ENCODE measurements at places on chromosomes 2 and 18.

DNA sequence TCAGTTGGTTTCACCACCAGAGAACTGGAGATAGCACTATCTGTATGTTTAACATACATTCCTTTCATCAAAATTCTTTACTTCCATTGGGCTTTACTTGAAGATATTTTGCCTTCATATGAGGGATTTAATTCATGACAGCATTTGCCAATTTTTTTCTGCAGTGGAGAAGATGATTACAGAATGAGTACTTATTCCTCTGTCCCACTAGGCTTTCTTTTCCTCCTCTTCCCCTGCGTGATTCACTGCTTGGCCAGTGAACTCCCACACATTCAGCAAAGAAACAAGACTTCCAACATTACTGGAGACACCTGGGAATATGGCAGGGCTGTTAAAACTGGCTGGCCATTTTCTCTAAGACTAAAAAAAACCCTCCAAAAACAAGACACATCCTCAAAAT, 425.8 kb upstream of the KCNH7 start:
- no peak for DNase-seq

DNA sequence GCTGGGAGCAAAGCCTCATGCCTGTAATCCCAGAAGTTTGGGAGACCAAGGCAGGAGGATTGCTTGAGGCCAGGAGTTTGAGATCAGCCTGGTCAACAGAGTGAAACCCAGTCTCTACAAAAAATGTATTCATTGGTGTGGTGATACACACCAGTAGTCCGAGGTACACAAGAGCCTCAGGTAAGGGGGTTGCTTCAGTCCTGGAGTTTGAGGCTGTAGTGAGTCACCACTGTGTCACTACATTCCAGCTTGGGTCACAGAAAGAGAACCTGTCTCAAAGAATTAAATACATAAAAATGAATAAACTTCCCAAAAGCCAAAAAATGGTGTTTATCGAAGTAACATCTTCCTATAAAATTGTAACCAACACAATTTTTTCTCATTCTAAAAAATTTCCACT, 568.1 kb upstream of the LINC00305 start:
- DNase-seq = no peak

GRCh38 chr2:171741189-171741588, 53.9 kb downstream of the DYNC1I2 start:
- no peak for DNase-seq

GRCh38 chr2:136362676-136363390, 244.9 kb upstream of the CXCR4 start:
- no peak for DNase-seq

DNA sequence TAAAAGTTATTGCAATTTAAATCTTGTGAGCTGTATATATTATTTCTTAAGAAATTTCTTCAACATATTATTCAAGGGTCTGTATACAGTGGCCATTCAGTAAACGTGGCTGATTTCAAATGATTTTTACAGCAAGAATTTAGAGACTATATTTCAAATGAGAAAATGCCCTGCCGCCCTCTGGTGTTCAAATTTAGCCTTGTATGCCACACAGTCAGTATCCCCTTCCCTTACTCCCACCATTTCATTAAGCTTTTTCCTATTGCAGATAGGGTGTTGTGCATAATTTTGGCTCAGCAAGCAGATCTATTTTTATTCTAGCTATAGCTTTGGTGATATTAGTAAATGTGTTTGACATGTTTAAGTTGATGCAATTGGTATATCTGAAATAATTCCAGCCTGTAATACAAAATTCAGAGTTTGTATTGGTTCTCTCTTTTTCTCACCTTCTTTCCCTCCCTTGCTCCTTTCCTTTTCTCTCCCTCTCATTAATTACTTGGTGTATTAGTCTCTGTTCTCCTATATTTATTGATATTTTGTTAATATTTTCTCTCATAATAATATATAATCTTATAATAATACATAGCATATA, 22.8 kb upstream of the SCN7A start:
- DNase-seq = peak; percentile 41

DNA sequence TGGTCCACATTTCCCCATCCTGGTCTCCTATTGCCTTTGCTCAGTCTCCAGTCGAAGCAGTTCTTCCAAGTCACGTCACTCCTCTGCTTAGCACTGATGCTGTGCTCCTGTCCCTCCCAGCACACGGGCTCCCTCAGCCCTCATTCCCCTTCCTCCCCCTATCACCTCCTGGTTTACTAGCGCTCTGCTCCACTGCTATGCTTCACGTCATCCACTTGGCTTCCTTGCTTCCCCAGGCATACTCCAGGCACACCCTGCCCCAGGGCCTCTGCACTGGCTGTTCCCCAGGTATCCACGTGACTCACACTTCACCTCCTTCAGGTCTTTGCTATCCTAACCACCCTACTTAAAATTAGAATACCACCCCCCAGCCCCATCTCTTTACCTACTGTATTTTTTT, 269.3 kb downstream of the GLI2 start:
- DNase-seq = no peak

DNA sequence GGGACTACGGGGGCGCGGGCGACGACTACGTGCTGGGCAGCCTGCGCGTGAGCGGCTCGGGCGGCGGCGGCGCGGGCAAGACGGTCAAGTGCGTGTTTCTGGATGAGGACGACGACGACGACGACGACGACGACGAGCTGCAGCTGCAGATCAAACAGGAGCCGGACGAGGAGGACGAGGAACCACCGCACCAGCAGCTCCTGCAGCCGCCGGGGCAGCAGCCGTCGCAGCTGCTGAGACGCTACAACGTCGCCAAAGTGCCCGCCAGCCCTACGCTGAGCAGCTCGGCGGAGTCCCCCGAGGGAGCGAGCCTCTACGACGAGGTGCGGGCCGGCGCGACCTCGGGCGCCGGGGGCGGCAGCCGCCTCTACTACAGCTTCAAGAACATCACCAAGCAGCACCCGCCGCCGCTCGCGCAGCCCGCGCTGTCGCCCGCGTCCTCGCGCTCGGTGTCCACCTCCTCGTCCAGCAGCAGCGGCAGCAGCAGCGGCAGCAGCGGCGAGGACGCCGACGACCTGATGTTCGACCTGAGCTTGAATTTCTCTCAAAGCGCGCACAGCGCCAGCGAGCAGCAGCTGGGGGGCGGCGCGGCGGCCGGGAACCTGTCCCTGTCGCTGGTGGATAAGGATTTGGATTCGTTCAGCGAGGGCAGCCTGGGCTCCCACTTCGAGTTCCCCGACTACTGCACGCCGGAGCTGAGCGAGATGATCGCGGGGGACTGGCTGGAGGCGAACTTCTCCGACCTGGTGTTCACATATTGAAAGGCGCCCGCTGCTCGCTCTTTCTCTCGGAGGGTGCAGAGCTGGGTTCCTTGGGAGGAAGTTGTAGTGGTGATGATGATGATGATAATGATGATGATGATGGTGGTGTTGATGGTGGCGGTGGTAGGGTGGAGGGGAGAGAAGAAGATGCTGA, 1.4 kb downstream of the SOX11 start:
- peak; percentile 53 for DNase-seq

DNA sequence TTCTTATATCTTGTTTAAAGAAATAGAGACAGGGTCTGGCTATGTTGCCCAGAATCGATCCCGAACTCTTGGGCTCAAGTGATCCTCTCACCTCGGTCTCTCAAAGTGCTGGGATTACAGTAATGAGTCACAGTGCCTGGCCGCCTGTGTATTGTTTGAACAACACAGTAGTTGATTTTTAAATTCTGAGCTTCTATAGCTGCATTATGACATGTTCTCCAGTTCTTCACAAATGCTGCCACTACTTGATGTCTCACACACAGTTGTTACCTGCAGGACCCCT, 7.7 kb upstream of the RHOB start:
- no peak for DNase-seq

DNA sequence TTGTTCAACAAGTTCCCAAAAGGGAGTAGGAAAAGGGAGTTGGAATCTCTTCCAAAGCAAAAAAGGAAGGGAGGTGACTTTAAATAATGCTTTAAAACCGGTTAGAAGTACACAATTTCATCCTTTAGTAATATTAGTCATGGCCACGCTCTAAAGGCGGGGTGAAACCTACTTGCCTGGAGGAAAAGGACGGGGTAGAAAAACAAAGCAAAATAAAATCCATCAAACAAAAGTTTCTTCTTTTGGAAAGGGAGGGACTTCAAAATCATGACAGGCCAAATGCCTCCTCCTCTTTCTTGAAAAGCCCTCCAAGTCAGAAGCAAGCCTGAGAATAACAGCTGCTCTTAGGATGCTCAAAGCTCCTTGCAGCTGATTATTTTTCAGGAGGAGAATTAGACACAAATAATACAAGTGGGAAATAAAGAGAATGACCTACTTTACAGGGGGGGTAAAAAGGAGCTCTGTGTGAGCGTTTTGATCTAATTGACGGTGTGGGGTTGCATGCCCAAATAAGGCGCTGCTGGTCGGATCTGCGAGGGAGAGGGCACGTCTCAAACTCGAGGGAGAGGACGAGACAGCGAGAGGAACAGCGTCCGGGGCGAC, 1.8 kb upstream of the NPAS2 start:
- no peak for DNase-seq

- DNase-seq = no peak
Observed at GRCh38 chr18:75066936-75067335, 142.0 kb downstream of the PTGR3 start.

GRCh38 chr2:122478117-122478516, 722.7 kb downstream of the TSN start:
- no peak for DNase-seq

GRCh38 chr2:101971836-101972235, 19.9 kb upstream of the IL1R2 start:
- DNase-seq = no peak

GRCh38 chr2:77270433-77270832, 251.7 kb downstream of the LRRTM4 start:
- DNase-seq = no peak

DNA sequence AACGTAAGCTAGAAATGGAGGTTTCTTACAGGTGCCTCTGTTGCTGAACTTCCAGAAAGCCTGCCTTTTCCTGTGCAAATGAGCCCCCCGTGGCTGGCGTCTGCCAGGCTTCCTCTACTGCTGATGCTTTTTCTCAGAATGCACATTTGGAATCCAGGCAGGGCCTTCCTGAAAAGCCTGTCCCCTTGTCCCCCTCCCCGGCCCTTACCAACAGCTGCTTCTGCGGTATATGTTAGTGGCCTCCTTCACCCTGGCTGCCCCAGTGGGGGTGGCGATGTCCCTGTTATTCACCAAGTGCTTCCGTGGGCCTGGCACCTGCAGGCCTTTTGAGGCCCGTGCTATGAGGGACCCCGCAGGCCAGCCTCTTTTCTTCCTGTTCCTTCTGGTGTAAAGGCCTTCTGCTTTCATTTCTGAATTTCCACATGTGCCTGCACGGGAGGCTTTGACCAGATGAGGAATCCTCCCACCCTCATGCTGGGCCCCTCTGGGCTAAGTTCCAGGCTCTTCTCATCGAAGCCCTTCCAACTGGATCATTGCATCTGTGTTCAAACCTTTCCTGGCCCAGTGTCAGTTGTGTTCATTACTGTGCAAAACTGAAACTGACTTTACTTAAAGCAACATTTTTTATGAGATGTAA, 10.4 kb downstream of the CNDP2 start:
- no peak for DNase-seq

DNA sequence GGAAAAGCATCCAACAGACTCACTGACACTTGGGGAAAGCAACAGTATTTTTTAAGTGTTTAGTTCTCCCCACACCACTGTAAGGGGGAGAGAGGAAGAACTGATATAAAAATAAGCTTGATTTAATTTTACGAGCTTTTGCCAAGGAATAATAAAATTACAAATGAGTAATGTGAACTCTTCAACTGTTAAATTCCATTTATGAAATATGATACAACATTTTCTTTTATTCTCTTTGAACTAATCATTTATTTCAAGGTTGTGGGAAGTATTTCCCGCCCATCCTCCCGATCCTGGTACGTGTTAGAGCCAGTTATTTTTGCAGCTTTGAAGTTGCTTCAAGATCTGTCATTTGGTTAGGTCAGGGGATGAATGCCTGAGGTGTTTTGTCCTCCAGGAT, 35.2 kb downstream of the WDPCP start:
- no peak for DNase-seq

GRCh38 chr2:36919041-36919837, 47.1 kb downstream of the STRN start:
- DNase-seq = no peak

DNA sequence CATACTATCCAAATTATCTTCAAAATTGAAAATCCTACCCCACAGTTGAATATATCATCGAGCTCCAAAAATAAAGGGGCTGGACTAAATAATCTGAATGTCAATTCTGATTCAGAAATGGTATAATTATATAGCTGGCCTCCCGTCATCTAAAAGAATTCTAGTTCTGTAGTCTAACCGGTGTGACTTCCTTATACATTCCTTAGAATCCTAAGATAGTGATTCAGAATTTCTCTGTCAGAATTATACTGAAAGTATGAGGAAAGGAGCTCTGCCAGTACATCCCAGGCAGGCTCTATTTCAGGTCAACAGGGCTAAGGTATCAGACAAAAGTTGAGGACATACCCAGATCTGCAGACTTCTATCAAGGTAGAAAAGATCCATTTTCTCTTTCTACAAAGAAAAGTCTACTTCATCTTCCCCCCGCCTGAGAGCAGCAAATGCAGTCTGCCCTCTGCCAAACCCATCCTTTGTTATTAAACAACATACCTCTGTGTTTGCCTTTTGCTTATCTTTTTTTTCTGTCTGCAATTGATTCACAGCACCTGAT, 128.5 kb downstream of the METTL4 start:
- no peak for DNase-seq

GRCh38 chr18:26462355-26462754, 86.0 kb downstream of the KCTD1 start:
- no peak for DNase-seq

DNA sequence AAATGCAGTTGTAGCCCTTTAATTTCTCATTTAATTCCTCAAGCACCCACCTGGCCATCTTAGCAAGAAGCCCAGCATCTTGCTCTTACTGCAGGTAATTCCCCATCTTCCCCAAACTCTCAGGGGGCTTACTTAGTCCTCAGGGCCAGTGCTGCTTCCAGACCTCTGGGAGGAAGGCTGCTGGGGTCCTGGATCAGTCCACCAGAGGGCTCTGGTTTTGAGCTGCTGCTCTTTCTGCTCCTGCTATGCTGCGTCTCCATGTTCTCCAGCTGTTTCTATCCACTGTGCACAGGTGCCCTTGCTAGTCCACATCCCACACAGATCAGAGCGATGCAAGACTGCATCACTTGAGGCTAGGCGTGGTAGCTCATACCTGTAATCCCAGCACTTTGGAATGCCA, 34.5 kb upstream of the TMEM87B start:
- DNase-seq = no peak

GRCh38 chr2:43034921-43035320, 191.5 kb downstream of the ZFP36L2 start:
- DNase-seq = no peak

DNA sequence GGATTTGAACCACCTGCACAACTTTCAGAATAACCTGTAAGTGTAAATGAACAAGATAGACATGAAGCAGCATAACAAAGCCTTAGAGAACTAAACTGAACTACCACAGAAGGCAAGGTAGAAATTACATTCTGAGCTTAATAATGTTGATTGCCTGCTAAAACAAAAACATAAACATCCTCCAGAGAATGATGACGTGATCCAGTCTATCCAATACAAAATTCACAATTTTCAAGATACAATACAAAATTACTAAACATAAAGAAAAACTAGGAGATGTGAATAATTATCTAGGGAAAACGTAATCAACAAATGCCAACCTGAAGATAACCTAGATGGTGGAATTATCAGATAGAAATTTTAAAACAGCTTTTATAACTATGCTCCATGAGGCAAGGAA, 40.7 kb upstream of the EGR4 start:
- DNase-seq = no peak
